ENCODE measurements at places on chromosomes 3 and 15.
A peak's percentile ranks its signal among the peaks of the same experiment; 100 is the strongest.

DNA sequence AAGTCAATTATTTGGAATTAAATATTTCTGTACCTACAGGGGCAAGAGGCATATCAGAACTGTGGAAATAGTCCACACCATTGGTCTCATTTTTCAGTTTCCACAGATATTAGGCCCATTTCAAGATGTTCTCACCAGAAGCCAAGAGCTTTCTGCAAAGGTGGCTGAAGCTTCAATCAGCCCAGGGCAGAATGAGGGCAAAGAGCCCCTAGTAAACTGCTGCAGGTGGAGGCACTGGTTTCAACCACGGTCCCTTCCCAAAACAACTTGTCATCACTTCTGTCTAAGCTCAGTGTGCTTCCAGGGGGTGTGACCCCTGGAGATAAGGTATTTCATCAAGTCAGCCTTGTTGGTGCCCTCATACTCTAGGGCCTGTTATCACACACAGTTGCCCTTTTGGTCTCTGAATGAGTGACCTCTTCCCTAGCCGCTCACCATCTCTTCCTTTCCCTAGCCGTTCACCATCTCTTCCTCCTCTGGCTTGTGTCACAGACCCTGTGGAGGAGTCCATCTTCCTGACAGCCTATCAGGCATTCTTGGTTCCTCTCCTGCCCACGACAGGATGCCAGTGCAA, 21.2 kb downstream of the IL17RD start:
- no peak for DNase-seq

GRCh38 chr15:101243420-101243819, 8.4 kb downstream of the CHSY1 start:
- no peak for DNase-seq

GRCh38 chr3:18501679-18502343, 76.7 kb upstream of the SATB1 start:
- no peak for DNase-seq

DNA sequence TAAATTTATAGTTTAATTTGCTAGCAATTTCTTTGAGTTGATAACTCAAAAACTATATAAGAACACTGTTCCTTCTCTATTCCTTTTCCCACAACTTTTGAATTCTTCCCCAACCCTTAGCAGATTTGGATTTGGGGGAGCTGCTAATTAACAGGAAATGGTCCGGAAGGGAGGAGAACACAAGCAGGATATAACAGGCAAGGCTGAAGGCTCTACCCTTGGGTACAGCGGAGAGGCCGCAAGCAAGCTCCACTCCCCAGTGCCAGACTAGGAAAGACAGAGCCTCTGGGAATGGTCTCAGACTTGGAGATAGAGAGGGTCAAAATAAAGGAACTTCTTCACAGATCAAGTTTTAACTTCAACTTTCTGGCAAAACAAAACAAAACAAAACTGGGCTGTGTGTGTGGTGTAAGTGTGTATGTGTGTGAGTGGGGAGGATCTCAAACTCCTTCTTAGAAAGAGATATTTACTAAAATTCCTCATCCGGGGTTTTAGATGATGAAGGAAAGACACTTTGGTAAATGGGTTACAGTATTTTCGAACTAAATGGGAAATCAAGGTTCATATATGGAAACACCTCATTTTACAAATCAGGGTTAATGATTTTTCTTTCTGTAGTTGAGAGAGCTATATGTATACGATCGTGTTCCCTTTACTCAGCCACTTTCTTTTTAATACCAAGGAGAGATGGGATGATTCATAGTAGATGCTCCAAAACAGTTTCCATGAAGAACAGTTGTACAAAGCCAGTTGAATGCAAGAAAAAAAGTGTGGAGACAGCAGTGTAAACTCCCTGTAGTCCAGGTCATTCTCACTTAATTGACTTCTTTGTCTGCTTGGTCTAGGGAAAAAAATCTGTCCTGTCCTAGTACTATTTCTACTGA, 161.1 kb downstream of the TP63 start:
- no peak for DNase-seq

GRCh38 chr15:51030649-51031316, 63.9 kb downstream of the TNFAIP8L3 start:
- peak; percentile 42 for DNase-seq

DNA sequence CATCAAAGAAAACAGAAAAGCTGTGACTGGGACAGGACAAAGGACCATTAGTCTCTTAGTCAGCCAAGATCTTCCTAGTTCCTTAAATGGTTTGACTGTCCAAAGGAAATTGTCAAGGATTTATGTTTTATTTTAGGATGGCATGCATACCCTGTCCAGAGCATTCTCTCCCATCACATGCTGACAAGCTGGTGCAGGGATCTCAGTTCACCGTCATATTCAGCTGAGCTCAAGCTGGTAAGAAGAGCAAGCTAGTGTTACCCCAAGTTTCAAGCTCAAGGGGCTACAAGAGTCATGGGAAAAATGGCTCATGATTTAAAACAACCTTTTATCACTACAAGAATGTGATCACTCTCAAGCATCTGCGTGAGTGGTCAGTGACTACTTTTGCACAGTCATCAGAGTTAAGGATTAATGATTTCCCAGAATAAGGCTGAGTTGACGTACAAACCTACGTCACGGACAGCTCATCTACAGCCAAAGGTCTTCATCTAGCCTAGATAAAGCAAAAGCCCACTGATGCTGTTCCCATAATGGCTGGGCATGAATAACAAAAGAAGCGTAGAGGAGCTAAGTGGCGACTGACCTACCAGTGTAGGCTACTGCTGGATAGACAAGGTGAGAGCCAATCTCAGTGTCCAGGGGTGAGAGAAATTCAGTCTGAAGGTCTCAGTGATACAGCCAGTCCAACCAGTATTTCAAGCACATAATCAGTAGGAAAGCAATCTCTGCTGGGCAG, 157.5 kb downstream of the GABRB3 start:
- DNase-seq = no peak

DNA sequence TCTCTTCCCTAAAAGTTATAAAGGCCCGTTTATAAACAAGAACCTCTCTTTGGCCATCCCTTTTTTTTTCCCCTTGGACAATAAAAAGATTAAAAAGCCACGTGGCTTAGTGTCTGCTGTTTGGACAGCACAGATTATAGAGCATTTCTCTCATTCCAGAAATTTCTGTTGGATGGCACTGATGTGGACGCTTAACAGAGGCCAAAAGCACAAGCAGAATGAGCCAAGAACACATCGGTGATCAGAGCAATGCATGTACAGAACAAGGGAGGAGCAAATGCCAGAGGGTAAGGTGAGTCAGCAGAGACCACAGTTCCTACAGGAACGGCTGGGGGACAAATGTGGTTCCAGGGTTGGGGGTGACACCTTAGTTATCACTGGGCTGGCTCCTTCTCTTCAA, 30.3 kb upstream of the CTNNB1 start:
- no peak for DNase-seq

DNA sequence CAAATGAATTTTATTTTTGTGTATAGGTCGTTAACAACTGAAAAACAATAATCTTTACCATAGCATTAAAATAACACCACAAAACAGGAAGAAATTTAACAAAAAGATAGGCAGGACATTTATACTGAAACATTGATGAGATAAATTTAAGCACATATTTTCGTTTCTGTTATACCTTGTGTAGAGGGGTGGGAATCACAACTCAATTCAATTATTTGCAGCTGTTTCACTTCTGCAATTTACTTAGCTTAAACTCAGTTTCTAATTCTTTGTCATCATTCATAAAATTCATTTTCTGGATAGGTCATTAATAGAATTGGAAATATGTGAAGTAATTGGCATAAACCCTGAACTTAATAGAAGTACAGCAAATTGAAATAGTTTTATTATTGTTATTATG, 42.3 kb downstream of the TP63 start:
- DNase-seq = no peak

- no peak for DNase-seq
Measured at GRCh38 chr3:56183529-56183928, 284.7 kb downstream of the ERC2 start.

- peak; percentile 91 for DNase-seq
Measured at GRCh38 chr3:127574880-127575878, 15.4 kb downstream of the TPRA1 start.

- DNase-seq = no peak
Measured at GRCh38 chr3:131353016-131353877, 28.3 kb upstream of the NUDT16 start.

- DNase-seq = no peak
Measured at GRCh38 chr3:128495435-128495970, 2.5 kb upstream of the GATA2 start.

DNA sequence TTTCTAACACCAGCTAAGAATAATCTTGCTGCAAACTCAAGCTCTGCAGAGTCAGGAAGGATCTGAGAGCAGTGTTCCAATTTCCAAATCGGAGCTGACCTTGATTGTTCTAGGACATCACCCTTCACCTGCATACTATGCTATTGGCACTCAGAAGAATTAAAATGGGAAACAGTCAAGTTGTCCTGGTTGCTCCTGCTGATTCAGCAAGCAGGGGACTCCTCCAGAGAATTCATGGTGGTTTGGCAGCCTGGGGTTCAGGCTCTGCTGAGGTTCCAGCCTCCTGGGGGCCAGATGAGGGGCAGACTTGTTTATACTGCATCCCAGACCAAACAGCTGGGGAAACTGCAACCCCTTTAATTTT, 213.7 kb upstream of the ADAMTS9 start:
- no peak for DNase-seq

DNA sequence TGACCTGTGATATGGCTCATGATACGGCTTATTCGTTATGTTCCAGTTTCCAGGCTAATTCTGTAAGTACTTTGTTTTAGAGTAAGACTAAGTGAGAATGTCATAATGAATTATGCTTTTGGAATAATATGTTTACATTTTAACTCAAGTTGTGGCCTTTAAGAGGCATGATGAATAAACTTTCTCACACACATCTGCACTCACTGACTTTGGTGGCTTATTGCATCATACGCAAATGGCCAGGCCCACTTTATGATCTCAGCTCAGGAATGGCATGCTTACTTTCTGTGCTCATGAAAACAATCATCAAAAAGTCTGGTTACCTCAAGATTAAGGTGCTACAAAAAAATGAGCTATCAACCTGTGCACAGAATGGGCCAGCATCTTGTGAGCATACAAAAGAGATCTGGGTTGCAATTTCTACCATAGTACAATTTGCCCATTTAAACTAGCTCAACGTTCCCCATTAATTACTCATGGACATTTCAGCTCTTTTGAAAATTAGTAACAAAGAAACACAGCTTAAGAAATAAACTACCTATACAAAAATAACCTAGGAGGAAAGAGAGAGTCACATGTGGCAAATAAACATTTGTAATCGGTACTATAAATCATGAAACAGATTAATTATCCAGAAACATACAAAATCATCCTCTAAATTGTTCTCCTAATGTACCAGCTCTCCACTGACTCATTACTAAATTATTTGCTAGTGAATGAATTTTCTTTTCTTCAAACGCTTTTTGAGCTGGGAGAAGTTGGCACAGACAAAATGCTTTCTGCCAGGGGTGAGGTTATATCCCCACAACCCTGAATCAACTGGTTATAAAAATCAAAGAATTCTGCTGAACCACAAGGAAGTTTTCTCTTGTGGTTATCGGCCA, 439.0 kb upstream of the ADAMTS9 start:
- no peak for DNase-seq

- DNase-seq = no peak
Measured at GRCh38 chr3:134885877-134886621, 91.0 kb downstream of the EPHB1 start.

DNA sequence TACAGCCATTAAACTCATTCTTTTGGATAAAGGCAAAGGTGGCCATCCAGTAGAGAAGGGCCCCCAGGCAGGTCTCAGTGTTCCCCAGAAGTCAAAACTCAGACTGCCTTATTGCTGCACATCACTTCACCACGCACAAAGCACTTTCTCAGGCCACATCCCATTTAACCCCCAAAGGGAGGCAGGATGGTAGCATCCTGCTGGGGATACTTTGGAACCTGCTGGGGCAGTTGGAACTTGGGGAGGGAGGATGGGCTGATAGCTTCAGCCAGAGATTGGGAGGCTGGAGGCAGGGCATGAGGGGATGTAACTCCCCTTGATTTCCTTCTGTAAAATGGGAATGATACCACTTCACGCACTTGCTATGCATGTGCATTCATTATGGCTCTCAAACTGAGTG, 5.0 kb downstream of the ITPKA start:
- no peak for DNase-seq

DNA sequence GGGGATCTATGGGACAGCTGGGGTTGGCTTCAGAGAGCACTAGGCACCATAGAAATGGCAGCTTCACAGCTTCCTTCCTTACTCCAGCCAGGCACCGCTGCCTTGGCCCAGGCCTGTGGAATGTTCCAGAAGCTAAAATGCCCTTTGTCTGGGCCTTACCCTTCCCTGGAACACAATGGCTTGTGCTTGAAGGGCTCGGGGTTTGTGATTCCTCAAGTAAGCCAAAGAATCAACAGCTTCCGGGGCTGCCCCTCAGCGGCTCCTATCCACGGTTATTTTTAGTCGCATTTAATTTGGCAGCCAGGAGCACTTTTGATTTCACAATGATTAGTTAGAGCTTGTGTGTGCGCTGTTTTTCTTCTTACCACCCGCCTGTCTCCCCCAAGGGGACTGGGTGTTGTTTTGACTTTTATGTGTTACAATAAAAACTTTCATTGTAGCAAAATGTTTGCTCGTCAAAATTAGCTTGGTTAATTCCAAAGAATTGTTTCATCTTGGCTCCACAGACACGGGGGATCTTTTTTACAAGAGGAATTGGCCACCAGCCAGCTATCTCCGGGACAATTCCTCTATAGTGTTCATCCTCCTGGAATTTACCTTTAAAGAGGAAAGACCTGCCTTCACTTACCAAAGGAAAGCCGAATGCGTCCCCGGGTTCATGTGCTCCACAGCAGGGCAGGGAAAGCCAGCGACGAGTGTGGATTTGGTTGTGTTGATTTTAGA, 73.8 kb downstream of the TLE3 start:
- DNase-seq = no peak

Measured in H54 (cell line).